AML-193 (cell line): ENCODE measurements at places on chromosomes 12 and 14.

- DNase-seq, result no peak
These were observed 98.6 kb downstream of the MYF5 start for GRCh38 chr12:80815351-80815750.

- DNase-seq, result no peak
These were observed 183.9 kb downstream of the CACNA1C start for GRCh38 chr12:2236506-2237294.

GRCh38 chr14:100640471-100641273, 53.5 kb upstream of the BEGAIN start:
- DNase-seq, result peak; percentile 46

GRCh38 chr12:105920161-105920684, 218.5 kb downstream of the NUAK1 start:
- no peak for DNase-seq

DNA sequence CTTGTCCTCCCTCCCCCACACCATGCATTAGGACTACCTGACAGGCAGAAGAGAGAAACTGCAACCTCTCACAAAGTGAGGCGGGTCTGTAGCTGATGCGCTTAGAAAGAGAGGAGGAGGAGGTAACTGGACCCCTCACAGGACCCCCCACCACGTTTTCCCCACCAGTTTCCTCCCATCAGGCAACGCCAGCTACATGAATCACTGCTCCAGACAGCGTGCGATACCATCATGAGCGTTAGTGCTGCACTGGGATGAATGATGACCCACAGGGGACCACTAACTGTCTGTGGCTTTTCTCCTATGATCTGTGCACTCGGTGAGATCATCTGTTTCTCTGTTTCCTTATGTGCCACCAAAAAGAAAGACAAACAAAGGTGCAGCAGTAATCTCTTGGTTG, 77.7 kb downstream of the KCNK10 start:
- DNase-seq, result no peak

- no peak for DNase-seq
These were observed 147.1 kb downstream of the FOXA1 start for GRCh38 chr14:37447883-37448391.

- no peak for DNase-seq
These were observed 38.3 kb upstream of the TCL1B start for GRCh38 chr14:95647926-95648325.

GRCh38 chr12:117188961-117189724, 1.1 kb downstream of the FBXO21 start:
- DNase-seq, result no peak

GRCh38 chr12:50727466-50727865, 36.4 kb upstream of the ATF1 start:
- no peak for DNase-seq

DNA sequence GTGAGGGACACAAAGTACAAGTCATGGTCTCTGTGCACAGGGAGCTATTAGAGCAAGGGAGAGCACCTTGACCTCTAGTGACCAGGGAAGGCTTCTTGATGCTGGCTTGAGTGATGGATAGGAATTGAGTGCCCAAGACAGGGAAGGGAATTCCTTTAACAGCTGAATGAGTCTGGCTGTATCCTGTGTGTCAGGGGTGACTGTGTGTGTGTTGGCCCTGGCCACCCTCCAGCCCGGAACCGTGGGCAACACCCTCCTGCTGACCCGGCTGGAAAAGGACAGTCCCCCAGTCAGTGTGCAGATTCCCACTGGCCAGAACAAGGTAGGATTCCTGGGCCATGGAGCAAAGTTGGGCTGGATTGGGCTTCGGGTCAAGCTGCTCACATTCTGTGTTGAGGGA, 5.5 kb upstream of the PFDN5 start:
- DNase-seq, result no peak

DNA sequence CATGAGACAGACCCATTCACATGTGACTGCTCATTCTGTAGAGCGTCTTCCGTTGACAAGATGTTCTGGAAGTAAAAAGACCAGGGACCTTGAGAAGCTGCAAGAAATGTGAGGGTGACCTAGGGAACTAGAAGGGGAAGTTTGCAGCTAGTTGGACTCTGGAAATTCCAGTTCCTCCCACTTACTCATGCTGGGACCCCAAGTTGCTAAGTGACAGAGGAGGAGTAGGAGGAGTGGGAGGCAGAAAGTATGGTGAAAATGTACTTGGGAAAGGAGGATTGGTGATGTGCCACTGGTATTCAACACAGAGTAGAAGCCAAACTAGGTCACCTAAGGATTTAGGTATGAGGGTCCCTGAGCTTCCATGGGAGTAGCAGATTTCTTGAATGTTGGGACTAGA, 132.4 kb downstream of the KCNA5 start:
- no peak for DNase-seq

DNA sequence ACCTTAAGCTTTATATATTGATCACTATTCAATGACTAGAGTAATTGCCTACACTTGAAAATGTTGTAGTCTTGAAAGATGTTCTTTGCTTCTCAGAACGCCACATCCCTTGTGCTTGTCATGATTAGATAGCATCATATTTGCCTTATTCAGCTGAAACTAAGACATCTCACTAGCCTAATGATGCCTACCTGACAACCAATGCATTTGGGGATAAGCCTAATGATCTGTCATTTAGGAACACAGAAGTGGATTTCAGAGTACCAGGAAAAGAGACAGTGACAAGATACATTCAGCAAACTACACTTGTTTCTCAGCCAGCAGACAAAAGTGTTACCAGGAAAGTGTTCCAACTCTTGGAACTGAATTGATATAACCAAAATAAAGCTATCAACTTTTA, 83.7 kb downstream of the ARMH4 start:
- no peak for DNase-seq

GRCh38 chr12:114841557-114842251, 157.7 kb upstream of the TBX3 start:
- no peak for DNase-seq

- DNase-seq, result no peak
These were observed 50.7 kb upstream of the MAP1LC3B2 start for GRCh38 chr12:116508145-116509121.

GRCh38 chr14:61120576-61120975, 139.5 kb downstream of the SLC38A6 start:
- no peak for DNase-seq

- DNase-seq, result no peak
These were observed 102.4 kb upstream of the E2F7 start for GRCh38 chr12:77167801-77168200.

- no peak for DNase-seq
These were observed 96.1 kb upstream of the SLC16A7 start for GRCh38 chr12:59499774-59500173.

GRCh38 chr12:127767656-127768055, 499.3 kb upstream of the TMEM132C start:
- no peak for DNase-seq

GRCh38 chr14:105448706-105449111, 25.9 kb upstream of the CRIP2 start:
- DNase-seq, result no peak

DNA sequence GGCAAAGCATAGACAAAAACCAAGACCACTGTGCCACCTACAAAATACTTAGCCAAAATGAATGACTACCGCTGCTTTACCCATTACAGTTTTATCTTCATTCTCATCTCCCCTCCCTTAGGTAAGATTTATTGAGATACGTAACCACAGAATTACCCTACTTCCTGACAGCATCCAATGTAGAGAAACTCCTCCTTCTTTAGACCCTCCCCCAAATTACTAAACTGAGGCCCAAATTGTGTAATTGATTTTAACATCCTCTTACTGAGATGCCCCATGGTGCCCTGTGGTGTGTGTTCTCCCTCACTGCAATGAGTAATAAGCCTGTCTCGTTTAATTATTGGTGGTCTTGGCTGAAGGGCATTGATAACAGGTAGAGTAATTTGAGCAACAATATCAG, 19.1 kb downstream of the VRK1 start:
- peak; percentile 23 for DNase-seq

- no peak for DNase-seq
These were observed 241.5 kb downstream of the SUDS3 start for GRCh38 chr12:118617611-118618450.

GRCh38 chr12:113325916-113326315, 9.0 kb downstream of the SLC8B1 start:
- DNase-seq, result no peak

GRCh38 chr12:6534945-6535696, 804 bp downstream of the GAPDH start:
- DNase-seq, result peak; percentile 83

DNA sequence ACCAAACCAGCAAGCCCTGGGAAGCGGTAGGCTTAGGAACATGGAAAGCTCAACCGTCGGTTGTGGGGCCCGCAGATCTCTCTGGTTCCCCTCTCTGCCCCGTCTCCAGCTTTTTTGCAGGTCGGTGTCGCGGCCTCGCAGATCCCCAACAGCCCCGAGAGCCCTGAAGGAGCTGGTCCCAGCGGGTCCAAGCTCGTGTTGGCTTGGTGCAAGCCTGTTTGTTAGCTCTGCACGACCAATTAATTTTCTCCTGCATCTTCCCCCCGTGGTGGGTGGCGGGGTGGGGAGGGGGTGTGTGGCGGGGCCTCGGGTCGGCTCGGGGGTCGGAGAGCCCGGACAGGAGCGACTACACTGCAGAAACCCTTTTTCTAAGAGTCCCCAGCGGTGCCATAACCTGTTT, 449 bp upstream of the SLC24A4 start:
- DNase-seq, result no peak

- DNase-seq, result no peak
These were observed 7.5 kb upstream of the DPF3 start for GRCh38 chr14:72901361-72901760.

DNA sequence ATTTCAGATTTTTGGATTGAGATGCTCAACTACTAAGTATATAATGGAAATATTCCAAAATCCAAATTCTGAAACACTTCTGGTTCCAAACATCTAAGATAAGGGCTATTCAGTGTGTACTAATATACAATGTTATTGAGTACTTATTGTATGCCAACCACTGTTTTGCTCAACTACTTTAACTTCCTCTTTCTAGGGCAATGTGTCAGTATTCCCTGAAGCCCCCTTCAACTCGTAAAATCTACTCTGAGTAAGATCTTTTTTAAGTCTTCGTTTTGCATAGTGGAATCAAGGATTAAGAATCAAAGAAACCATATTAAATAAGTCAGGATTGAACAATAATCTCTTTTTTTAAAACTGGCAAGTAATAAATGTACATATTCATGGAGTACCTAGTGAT, 45.5 kb downstream of the SPATA7 start:
- DNase-seq, result no peak

DNA sequence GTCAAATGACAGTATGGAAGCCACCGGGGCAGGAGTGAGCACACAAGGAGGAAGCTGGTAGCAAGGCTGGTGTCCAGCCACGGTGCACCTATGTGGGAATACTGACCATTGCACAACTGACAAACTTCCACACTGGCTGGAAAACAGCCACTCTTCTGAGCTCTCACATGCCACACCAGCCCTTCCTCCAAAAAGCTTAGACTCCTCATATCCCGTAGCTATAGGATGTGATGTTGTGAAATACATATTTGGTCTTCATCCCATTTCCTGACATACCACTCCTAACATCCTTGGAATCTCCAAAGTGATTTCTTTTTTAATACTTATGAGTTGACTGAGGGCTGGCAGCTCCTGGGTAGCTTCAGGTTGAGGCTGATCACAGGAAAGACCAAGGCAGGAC, 103.6 kb downstream of the NTF3 start:
- no peak for DNase-seq

GRCh38 chr12:2119266-2119665, 66.5 kb downstream of the CACNA1C start:
- no peak for DNase-seq

- no peak for DNase-seq
These were observed 691.8 kb downstream of the BCL11B start for GRCh38 chr14:98580131-98580678.

GRCh38 chr12:28222081-28222700, 31.9 kb downstream of the CCDC91 start:
- no peak for DNase-seq

- no peak for DNase-seq
These were observed 6.0 kb upstream of the LRP6 start for GRCh38 chr12:12272869-12273268.

DNA sequence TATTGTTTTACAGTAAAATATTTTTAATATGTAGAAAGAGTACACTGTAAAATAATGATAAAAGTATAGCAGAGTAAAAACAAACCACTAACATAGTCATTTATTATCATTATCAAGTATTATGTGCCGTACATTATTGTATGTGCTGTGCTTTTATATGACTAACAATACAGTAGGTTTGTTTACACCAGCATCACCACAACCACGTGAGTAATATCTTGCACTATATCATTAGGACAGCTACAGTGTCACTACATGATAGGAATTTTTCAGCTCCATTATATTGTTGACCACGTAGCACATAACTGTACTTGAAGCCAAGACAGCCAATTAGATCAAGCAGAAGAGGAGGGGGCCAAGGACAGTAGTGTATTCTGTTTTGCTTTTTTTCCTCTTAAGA, 415.4 kb downstream of the RAD51B start:
- no peak for DNase-seq

- no peak for DNase-seq
These were observed 4.1 kb downstream of the C12orf75 start for GRCh38 chr12:105334582-105334981.

DNA sequence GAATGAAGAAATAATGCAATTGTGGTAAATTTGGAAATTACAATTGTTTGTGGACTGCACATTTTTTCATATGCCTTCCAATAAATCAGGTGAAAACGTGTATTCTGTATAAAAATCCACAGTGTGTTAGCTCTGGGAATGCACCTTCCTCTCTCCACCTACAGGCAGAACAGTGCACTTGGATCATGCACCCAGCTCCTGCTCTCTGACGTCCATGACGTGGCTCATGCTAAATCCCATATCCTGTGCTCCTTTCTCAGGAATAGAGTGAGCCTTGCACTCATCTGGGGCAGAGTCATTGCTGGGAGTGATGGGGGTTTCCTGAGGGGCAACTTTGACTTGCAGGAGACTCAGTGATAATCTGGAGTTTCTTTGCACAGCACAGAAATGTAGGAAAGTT, 1282.1 kb downstream of the TMEM121 start:
- no peak for DNase-seq

DNA sequence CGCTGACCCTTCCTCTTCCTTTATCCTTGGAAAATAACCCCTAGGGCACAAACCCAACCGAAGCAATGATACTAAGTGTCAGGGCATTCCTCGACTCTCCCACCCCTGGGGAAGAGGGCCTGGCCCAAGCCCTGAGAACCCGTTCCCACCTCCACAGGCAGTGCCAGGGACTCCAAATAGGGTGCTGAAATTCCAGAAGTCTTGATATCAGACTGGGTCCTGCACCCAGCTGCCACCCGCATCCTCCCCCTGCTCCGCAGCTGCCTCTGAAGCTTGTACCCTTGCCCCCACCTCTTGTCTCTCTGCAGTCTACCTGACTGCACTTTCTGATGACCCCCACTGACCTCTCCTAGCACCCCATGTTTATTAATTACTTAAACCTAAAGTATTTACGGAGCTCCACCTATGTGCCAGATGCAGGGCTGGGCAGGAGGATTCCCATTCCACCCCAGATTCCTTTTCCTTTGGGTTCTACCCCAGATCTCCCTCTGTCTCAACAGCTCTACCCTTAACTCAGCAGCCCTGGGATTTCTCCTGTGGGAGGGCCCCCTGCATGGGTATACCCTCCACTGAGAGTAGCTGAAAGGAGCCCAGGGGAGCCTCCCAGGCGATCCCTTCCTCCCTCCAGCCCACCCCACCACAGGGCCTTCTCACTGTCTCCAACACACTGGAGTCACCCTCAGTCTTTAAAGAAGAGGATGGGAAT, 4.1 kb upstream of the KRT18 start:
- DNase-seq, result no peak
